ENCODE measurements at places on chromosomes 11 and 22.

DNA sequence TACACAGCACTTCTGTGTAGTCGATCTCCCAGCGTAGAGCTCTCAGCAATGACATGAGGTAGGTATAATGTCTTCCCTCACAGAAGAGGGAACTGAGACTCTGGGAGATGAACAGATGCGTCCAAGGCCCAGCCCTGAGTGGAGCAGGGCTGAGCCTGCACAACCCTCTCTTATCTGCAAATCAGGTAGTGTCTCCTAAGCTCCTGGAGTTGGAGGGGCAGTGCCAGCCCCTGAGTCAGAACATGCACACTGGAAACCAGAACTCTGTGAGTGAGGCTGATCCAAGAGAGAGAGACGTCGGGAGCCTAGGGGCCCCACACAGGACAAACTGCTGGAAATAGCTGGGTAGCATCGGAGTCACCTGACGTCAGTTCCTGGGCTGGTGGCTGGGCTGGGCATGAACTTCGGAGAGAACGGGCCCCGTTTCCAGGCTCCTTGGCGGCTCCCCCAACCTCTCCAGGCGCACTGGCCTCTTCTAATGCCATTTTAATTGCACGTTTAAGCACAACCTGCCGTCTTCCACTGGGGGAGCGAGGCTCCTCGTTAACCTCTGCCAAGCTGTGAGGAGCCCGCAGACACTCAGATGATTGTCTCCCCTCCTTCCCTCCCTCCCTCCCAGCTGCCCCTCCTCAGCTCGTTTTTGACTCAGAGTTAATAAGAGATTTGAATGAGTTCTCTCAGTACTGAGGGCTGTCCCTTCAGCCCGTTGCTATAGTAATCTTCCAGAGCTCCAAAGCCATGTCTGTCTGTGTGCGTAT, 191.2 kb upstream of the TBCEL start:
- DNase-seq = no peak

DNA sequence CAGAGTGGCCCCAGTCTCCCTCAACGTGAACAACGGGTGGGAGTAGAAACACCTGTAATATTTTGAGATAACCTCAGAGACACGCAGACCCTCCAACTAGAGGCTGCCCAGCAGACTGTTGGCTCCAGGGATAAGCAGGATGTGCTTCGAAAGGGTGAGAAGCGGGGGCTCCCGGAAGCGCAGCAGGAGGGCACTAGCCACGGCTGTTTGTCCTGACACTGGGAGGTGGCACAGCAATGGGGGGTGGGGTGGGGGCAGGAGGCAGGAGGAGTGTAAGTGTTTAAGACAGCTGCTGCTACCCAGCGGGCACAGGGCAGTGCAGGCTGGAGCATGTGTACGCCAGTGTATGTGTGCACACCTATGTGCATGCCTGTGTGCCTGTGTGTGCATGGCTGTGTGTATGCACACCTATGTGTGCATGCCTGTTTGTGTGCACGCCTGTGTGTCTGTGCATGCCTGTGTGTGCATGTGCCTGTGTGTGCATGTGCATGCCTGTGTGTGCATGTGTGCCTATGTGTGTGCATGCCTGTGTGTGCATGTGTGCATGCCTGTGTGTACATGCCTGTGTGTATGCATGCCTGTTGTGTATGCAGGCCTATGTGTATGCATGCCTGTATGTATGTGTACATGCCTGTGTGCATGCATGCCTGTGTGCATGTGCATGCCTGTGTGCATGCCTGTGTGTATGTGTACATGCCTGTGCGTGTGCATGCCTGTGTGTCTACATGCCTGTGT, 154.7 kb downstream of the SHANK2 start:
- DNase-seq = no peak

DNA sequence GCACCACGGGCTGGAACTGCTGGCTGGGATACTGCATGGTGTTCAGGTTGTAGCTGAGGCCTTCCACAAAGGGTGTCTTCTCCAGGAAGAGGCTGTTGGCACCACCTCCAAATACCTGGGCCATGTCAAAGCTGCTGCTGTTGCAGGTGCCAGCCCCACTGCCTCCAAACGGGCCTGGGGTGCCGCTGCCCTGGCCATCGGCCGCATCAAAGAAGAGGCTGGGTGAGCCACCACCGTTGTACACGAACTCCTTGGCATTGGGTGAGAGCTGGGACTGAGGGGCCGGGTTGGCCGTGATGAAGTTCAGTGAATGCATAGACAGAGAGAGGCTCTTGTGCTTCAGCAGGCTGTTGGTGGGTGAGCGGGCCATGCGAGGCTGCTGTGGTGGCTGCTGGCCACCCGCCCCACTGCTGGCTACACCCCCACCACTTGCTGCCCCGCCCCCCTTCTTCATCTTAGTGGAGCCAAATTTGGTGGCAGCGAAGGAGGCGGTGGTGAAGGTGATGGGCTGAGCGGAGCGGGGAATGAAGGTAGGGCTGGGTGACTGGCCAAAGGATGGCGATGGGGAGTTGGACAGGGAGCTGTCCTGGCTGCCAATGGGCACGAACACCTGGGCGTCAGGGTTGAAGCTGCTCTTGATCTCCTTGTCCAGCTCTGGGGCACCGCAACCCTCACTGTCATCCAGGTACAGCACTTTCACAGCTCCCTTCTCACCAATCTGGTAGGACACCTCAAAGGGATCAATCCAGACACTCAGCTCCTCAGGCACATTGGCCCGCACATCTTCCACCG, 10.1 kb downstream of the TOB2 start:
- no peak for DNase-seq

- no peak for DNase-seq
Measured at GRCh38 chr11:109425554-109425953, 3.6 kb downstream of the C11orf87 start.

DNA sequence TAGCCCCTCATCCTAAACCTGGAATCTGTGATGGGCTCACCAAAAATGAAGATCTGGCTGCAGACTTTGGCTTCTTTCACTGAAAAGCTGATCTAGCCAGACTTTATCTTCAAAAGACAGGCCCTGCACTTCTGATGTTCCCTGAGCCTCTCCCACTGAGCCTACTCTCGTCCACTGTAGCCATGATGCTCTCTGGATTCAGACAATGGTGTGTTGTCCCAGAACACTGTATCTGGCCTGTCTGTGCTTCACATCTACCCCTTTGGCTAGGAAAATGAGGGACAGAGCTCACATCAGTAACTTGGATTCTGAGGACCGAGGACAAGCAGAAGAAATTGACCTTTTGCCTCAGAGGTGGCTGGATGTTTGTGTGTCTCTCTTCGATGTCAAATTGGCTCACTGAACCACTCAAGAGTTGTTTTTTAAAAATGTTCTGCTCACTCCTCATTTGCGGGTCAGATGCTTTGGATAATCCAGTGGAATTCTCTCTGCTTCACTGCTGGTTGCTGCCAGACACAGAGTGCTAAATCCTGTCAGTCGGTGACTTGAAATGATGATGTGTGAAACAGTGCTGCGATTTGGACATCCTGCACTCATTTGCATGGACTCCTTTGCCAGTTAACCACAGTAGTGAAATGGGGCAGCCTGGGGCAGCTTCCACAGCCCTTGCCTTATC, 67.5 kb downstream of the ARFGAP2 start:
- no peak for DNase-seq

- no peak for DNase-seq
Measured at GRCh38 chr11:94909371-94909820, 64.0 kb downstream of the CWC15 start.

DNA sequence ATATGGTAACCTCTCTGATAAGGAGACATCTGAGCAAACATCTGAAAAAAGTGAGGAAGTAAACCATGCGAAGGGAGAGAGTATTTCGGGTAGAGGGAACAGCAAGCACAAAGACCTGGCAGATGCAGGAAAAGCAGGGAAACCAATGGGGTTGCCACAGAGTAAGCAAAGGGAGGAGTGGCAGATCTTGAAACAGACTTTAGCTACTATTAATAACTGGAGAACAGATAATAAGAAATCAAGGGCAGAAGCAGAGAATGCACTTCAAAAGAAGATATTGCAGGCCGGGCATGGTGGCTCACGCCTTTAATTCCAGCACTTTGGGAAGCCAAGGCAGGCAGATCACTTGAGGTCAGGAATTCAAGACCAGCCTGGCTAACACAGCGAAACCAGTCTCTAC, 18.1 kb downstream of the MRTFA start:
- no peak for DNase-seq

- no peak for DNase-seq
Measured at GRCh38 chr11:61160487-61161189, 588 bp downstream of the VPS37C start.

- DNase-seq = no peak
Measured at GRCh38 chr22:38872831-38873248, 824 bp upstream of the CBX6 start.

GRCh38 chr11:117143390-117143789, 697 bp upstream of the PAFAH1B2 start:
- DNase-seq = no peak

DNA sequence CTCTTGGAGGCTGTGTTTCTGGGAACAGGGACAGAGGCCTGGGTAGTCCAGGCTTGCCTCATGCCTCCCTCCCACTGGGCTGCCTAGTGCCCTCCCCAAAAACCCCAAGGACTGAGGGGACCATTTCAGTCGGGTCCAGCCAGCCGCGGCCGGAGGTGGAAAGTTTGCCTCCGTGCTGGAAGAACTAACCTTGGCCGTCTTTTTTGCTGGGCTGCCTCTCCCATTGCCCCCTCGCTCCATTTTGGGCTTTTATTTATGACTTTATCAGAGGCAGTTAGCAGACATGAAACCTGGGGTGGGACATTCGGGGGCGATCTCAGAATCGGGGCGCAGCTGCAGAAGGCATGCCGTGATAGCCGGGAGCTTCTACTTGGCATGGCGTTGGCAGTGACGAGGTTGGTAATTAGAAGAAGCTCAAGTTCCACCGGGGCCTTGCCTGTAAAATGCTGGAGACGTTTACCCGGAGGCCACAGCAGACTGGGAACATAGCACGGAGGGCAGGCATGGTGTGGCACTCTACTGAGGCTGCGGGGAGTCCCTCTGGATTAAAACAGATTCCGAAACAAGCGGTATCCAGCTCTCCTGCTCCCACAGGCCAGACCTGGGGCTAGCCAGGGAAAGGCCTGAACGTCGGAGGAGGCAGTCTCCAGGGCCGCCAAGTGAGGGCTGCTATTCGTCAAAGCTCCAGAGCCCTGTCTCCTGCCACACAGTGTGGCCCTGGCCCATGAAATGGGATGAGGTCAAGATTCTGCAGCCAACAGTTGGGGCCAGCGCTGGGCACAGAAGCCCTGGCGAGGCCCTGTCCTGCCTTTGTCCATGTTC, 76.4 kb upstream of the PPARA start:
- DNase-seq = no peak

DNA sequence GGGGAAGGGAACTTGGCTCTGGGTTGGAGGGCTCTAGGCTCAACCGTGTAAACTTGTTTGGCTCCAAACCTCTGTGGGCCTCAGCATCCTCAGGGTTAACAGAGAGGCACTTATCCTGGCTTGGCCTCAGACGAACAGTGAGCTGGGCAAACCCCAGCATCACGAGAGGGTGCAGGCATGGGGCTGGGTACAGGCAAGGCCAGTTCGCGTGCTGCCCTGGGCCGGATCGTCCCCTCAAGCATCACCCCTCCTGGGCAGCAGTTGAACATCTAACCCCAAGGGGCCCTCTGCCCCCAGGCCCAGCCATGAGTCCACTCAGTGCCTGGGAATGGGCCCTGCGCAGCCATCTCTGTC, 1.9 kb downstream of the EHBP1L1 start:
- no peak for DNase-seq

GRCh38 chr22:19196841-19197612, 18.5 kb upstream of the SLC25A1 start:
- no peak for DNase-seq

DNA sequence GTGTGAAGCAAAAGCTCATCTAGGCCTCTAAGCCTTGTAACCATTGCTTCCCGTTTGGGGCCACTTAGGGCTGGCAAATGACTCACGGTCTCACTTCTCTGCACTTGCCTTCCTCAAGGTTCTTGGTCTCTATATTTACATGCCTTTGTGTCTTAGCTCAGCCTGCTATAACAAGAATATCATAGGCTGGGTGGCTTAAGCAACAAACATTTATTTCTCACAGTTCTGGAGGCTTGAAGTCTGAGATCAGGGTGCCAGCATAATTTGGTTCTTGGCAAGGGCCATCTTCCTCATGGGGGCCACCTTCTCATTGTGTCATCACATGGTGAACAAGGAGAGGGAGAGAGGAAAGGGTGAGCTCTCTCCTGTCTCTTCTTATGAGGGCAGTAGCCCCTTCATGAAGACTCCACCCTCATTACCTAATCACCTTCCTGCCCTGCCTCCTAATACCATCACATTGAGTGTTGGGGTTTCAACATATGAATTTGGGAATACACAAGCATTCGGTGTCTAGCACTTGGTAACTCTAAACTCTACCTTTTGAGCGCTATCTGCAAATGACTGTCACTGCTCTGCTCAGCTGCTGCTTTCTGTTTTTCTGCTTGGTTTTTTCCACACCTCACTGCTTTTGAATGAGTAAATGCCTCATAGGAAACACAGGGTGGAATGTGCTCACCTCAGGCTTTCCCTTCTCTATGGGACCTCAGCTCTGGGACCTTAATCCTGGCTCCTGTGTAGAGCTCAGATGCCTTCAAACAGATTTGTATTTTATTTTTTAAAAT, 16.2 kb upstream of the ME3 start:
- DNase-seq = no peak

DNA sequence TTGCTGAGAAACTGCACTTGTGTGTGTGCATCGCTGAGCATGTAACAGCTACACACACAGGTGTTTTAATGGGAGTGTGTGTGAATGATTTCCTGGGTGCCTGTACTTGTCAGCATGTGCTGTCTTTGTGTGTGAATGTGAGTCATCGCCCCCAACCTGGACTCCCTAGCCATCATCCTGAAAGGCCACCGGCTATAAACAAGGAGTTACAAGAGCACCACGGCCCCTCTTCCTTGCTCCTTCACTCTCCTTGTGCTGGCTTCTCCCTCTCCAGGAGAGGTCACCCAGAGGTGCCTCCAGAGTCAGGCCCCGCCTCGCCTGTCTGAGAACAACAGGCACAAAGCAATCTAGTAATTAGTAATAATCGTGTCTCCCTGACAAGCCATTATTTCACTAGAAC, 419.2 kb downstream of the BUD13 start:
- DNase-seq = no peak

- no peak for DNase-seq
Measured at GRCh38 chr11:19552161-19552560, 160.5 kb upstream of the NAV2 start.

DNA sequence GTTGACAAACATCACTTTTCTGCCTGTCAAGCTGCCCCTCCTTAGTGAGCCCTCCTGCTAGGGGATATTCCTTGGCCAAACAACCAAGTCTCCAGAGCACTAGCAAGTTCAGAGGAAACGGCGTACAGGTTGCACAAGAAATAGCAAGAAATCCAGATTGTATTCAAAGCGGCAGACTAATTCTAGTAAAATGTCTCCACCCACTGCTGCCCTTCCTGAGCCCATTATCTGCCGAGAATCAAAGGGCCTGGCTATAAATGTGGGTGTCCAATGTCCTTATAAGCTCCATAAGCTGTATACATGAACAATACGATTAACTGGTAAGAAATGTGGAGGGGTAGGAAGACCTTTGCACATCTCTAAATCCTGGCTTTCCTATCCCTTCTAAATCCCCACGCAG, 44.0 kb upstream of the AKIP1 start:
- no peak for DNase-seq

- no peak for DNase-seq
Measured at GRCh38 chr11:133605482-133605881, 73.2 kb upstream of the OPCML start.

GRCh38 chr22:17313626-17314025, 55.6 kb upstream of the CECR2 start:
- no peak for DNase-seq

- peak; percentile 38 for DNase-seq
Measured at GRCh38 chr11:110177086-110177456, 83.9 kb downstream of the ZC3H12C start.

Data from stimulated activated effector memory CD8-positive, alpha-beta T cell treated with anti-CD3 and anti-CD28 coated beads, Interleukin-12 subunit alpha, Interleukin-12 subunit beta, amount 100 ng/mL, for 72 hours (primary cell).